ENCODE measurements at places on chromosomes 16 and 17. TPM values are rescaled to one million over a fixed set of nuclear protein-coding genes. Genes with fewer than 3 reads are reported as not detected.

DNA sequence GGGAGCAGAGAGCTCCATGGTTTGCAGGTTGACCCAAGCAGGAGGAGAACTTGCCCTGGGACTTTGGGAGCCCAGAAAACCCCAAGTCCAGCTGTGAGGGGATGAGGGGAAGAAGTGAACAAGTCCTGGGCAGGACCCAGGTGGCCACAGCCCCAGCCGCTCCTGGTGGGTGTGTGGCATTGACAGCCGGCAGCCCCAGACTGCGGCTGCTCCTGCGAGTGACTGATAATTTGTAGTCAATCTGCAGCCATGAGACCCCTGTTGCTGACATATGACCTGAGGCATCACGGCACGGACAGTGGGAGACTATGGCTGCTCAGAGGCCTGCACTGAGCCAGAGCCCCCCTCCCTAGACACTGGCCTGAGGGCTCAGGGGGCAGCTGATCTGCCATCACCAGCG lies 66.4 kb downstream of the PRMT7 start:
- no peak for DNase-seq

DNA sequence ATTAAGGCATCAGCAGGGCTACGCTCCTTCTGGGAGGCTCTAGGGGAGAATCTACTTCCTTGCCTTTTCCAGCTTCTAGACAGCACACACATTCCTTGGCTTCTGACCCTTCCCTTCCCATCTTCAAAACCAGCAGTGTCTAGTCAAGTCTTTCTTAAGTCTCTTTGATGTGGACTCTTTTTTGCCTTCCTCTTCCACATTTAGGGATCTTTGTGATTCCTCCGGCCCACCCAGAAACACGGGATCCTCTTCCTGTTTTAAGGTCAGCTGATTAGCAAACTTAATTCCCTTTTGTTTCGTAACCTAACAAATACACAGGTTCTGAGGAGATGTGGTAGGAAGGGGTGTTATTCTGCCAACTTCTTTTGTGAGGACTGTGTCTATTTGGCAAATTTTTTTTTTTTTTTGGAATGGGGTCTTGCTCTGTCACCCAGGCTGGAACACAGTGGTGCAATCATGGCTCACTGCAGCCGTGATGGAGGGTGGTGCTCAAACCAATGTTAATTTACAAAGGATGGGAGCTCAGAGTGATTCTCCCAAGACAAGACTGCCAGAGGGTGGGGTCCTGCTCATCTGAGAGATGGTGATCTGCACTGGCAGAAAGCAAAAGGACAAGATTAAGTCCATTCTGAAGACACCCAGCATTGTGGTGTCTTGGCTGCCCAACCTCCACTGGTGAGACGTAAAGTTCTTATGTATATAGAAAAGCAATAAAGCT lies 14.7 kb downstream of the KNOP1 start:
- no peak for DNase-seq

GRCh38 chr17:79616801-79617200 lies 6.0 kb upstream of the RBFOX3 start:
- DNase-seq, result no peak

- no peak for DNase-seq
Measured at GRCh38 chr16:7390974-7391373, 58.3 kb downstream of the RBFOX1 start.

The ZG16 gene
- total RNA-seq, result not detected

Measured in renal cortical epithelial cell (primary cell).